ENCODE measurements at places on chromosomes 11 and 22.

DNA sequence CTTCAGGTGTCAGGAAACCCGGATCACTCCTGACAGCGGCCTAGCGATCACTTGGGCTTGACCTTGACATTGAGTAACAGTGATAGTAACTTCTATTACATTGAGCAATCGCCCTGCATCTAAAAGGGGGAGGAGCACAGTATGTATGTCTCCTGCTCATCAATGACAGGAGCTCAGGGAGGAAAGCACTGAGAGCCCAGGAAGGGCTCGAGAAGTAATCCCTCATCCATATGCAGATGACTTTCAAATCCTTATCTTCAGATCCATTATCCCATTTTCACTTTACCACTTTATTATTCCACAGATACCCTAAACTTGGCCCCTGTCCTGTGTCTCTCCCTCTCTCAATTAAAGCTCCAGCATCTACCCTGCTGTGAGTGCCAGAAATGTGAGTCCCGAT is 47.8 kb downstream of the ABTB2 start:
- no peak for DNase-seq

- DNase-seq: no peak
These were observed 540 bp downstream of the MEN1 start for GRCh38 chr11:64809781-64810241.

DNA sequence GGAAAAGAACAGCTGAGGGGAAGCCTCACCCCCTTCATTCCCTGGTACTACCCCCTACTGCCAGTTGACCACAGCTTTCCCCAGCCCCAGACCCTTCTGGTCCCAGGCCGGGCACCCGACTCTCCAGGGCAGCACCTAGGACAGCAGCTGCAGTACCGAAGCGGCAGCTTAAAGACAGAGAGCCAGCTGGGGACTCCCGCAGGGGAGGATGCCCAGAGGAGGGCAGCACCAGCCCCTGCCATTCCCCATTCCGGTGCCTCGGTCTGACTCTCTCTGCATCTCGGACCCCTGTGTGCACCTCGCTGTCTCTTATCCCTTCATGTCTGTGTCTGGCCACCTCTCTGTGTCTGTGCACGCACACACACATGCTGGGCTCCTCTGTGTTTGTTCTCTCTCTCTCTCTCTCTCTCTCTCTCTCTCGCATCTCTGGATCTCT is 9.4 kb downstream of the IGSF9B start:
- DNase-seq: peak; percentile 51

DNA sequence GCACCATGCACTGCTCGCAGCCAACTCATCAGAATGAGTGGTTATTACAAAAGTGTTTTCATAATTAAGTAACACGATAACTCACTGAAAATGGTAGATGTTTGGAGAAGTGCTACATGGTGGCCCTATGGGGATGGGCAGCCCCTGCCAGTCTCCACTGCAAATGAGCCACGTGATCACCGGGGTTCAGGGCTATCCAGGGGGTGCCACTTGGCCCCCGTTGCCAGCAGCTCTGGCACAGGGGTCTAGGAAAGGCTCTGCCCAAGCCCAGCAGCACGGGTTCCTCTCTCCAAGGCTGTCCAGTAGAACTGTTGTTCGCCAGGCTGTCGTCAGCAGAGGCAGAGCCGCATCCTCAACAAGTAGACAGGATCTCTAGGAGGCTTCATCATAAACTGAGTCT is 382.1 kb upstream of the B3GAT1 start:
- no peak for DNase-seq

- DNase-seq: no peak
These were observed 1.1 kb upstream of the ABCG4 start for GRCh38 chr11:119147604-119148333.

GRCh38 chr11:46272816-46273427 is 4.5 kb upstream of the CREB3L1 start:
- DNase-seq: no peak

DNA sequence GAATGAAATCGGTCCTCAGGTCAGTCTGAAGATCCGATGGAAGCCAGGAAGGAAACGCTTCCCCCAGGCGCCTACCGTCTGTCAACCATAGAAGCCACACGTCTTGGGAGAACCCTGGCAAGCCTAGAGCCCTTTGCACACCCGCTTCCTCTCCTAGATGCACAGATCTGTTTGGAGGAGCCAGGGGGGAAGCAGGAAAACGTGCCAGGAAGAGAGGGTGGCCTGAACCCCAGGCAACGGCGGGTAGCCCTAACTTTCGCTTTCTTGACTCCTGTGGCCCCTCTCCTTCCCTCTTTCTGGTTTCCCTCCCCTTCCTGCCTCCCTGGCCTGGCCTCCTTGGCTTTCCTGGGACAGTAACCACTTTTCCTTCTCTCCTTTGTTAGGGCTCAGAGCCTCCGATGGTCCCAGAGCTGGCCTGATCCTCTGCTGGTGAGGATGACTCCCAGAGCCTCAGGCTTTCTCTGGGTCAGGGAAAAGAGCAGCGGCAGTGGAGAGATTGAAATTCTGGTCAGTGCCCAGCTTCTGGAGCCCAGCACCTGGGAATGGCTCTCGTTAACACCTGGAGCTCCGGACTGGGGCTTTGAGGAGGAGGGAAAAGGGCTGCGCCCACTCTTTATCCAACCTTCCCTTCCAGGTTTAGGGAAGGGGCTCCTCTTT is 2.1 kb downstream of the FXYD6 start:
- no peak for DNase-seq

- no peak for DNase-seq
These were observed 196.5 kb upstream of the UBASH3B start for GRCh38 chr11:122459064-122459463.

DNA sequence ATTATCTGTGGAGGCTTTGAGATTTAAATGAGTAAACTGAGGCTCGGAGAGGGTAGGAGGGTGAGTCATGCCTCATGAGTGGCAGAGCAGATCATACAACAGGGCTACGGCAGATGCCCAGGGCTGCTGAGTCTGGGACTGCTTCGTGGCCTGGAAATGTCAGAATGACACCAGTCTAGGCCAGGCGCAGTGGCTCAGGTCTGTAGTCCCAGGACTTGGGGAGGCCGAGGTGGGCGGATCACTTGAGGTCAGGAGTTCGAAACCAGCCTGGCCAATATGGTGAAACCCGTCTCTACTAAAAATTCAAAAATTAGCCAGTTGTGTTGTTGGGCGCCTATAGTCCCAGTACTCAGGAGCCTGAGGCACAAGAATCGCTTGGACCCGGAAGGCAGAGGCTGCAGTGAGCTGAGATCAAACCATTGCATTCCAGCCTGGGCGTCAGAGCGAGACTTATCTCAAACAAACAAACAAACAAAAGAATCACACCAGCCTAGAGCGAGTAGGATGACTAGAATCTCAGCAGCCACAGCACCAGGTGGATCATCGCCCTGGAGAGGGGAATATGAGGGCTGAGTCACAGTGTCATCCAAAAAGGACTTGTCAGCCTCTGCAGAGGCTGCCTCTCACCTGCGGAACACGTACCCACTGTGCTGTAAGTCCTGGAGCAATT is 48.6 kb upstream of the ADA2 start:
- DNase-seq: no peak

GRCh38 chr11:74533421-74533820 is 39.9 kb upstream of the LIPT2 start:
- no peak for DNase-seq

DNA sequence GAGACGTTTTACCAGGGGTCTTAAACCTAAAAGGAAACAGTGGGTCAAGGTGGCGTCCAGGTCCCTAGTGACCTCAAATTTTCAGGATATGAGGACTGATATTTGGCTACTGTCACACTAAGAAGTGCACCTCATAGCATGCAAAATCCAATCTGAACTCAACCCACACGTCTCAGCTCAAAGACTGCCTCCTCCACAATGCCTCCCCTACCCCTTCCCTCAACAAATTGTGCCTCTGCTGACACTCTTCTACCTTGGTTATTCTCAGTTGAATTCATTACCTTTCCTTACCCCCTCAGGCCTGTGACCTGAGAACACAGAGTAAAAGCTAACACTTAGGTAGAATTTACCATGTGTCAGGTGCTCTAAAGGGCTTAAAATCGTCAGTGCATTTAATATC is 12.4 kb upstream of the LIPT2 start:
- no peak for DNase-seq

- DNase-seq: no peak
These were observed 827 bp downstream of the NAALADL1 start for GRCh38 chr11:65057526-65057925.

DNA sequence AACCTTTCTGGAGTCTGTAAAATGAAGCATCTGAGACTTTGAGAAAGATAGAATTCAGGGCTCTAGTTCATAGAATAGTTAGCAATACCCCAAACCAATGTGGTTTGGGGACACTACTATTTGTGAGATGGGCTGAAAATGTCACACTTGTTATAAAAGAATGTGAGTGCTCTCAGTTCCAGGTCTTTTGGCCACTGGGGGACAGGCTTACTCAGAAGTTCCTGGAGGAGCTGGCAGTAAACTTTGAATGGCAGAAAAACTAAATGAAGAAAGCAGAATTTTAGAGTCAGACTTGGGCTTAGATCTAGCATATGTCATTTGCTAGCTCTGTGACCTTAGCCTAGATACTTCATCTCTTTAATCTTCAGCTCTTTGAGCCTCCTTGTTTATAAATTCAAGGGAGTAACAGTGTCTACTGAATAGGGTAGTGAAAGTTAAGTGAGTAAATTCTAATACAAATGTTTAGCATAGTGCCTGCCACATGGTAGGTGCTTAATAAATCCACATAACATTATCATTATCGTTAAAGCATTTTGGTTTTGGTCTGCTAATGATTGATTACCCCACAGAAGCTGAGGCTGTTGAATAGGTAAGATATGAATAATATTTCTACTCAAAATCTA is 3.7 kb downstream of the LYVE1 start:
- no peak for DNase-seq

- no peak for DNase-seq
These were observed 1.4 kb downstream of the PLXNB2 start for GRCh38 chr22:50305923-50306566.

GRCh38 chr11:2789331-2789730 is 89.5 kb upstream of the KCNQ1OT1 start:
- DNase-seq: no peak

DNA sequence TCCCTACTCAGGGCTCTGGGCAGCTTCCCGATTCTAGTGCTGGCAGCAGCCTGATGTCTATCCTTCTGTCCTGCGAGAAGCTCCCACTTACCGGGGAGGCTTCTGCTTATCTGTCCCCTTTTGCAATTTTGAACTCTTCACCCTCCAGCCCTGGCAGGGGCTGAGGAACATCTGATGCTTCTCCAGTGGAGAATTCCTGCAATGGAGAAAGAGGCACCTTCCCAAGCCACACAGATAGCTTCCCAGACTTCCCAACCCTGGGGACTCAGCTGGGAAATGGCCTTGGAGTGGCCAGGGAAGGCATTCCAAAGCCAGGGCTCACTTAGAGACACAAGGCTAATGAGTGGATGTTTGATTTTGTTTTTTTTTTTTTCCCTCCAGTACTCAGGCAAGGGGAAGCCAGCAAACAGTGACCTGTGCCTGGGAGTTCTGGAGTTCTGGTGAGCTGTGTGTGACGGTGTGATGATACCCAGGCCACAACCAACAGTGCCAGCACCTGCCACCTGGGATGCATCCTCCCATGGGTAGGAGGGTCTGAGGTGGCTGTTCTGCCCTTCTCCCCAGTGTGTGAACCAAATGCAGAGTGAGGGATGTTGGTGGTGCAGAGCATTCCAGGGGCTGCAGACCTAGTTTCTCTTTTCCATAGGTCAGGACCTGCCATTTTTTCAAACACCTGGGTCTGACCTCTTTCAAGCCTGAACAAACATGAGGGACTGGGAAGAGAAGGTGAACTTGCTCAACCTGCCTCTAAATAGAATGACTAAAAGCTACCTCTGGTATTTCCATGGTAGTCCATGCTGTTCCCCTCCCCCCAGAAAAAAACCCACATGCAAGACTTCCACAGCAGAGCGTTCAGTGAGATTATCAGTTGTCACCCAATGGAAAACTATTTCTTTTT is 95.1 kb downstream of the CCDC81 start:
- DNase-seq: no peak

DNA sequence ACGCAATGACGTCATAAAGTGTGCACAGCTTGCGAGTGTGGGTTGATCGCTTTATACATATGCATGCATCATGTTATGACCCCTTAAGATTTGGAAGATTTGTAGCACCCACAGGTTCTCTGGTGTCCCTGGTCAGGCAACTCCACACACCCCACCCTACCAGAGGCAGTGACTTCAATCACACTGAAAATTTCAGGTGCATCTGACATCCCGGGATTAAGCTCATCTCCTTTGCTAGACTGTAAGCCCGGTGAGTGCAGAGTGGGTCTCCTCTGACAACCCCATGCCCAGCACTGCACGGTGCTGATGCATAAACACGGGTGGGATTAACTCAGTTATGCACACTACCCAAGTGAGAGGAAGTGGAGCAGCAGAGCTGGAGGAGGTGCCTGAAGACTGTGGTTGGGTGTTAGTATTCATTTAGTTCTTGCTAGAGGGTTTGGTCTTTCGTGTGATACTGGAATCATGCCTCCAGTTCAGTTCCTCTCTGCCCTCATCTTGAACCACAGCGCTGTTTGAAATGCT is 6.5 kb downstream of the ARSA start:
- DNase-seq: no peak

- DNase-seq: no peak
These were observed 2.9 kb downstream of the APOC3 start for GRCh38 chr11:116832350-116833290.

DNA sequence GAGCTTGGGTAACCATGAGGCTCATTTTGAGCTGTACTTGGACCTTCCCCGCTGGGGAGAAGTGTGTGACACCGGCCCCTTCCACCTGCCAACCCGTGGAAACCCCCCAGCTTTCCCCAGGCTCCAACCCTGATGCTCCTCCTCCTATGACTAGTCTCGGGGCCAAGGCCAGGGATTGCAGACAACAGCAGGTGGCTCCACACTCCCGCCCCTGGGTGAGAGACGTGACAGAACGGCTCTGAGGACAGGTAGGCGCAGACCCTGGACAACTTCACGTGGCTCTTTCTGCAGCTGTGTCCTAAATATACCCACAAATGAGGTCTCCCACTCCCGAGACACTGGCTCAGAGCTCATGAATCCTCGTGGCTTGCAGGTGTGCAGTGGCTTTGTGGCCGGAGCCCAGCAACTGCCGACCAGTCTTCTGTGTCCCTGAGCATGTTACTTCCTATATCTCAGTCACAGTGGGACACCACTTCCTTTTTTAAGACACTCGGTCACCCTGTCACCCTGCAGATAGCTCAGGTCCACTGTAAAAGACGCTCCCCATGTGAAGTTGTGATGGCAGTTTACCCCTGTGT is 55.2 kb downstream of the NECTIN1 start:
- peak; percentile 4 for DNase-seq

DNA sequence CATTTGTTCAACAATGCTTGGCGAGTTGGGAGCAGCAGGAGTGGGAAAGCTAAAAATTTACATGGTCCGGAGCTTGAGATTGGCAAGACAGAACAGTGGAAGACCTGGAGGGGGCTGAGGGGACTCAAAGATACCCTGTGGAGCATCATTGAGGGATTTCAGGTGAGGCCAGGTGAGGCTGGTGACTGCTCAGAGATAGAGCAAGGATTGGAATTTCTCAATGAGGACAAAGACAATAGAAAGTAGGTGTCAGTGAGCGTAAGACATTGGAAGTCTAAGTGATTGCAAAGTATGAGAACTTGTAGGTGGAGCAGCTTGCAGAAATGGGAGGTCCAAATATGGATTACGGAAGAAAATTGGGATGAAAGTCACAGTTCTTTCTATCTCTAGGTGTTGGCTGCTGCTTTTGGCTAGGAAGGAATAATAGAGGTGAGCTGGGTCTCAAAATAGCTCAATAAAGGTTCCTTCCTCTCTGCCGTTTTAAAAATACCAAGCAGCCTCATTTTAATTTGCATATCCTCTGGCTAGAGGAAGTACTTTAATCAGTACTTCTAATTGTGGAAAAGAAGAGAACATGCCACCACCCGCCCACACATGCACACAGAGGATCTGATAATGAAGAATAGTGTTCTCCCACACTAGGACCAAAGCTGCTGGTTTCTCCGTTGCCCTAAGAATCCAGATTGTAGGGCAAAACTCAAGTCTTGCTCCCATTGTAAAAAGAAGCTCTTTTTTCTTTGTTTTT is 41.8 kb upstream of the SORL1-AS1 start:
- peak; percentile 59 for DNase-seq

Data from activated CD4-positive, alpha-beta T cell treated with anti-CD3 and anti-CD28 coated beads, Interleukin-2, amount 50 U/mL, for 4 hours (primary cell).